ENCODE measurements at places on chromosomes 16 and 17. TPM values are rescaled to one million over a fixed set of nuclear protein-coding genes. Genes with fewer than 3 reads are reported as not detected.

Gene MYH2
- total RNA-seq: not detected

Gene C16orf54
- total RNA-seq: 22.0 TPM

- peak; percentile 65 for DNase-seq
Measured at GRCh38 chr17:80774643-80775281, 216.9 kb upstream of the CHMP6 start.

GRCh38 chr16:89538286-89538685 lies 22.2 kb upstream of the RPL13 start:
- DNase-seq: no peak

- DNase-seq: no peak
Measured at GRCh38 chr17:14886200-14886739, 378.9 kb downstream of the PMP22 start.
